LoVo (cell line): ENCODE measurements at places on chromosomes 7 and 10.

GRCh38 chr10:79392020-79392398, 44.7 kb downstream of the PPIF start:
- DNase-seq = no peak

- no peak for DNase-seq
Observed at GRCh38 chr10:125008689-125009638, 67.0 kb downstream of the ZRANB1 start.

DNA sequence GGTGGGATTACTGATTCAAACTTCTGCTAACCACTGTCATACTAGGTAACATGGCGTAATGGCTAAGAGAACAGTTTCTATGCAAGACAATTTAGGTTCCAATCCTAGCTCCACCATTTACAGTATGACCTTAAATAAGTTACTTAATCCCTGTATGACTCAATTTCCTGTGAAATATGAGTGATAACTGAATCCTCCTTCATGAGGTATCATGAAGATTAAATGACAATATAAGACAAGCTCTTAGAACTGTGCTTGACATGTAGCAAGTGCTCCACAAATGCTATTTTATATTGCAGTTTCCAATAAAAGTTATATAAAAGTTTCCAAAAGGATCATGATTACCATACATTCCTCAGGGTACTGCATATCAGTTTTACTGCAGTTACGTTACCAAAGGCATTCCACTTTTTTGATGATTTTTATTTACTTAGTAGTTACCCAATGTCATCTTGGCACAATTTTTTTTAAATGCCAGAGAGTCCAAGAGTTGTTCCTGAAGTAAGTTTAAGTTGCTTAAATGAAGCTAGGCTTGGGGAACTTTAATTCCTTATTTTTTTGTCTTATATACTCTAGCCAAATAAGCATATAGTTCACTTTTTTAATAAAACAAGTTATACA, 7.1 kb downstream of the DOCK4 start:
- no peak for DNase-seq

- peak; percentile 58 for DNase-seq
Observed at GRCh38 chr10:1050554-1050953, 1.6 kb upstream of the IDI1 start.

- DNase-seq = no peak
Observed at GRCh38 chr7:148588670-148589131, 1.9 kb upstream of the C7orf33 start.

DNA sequence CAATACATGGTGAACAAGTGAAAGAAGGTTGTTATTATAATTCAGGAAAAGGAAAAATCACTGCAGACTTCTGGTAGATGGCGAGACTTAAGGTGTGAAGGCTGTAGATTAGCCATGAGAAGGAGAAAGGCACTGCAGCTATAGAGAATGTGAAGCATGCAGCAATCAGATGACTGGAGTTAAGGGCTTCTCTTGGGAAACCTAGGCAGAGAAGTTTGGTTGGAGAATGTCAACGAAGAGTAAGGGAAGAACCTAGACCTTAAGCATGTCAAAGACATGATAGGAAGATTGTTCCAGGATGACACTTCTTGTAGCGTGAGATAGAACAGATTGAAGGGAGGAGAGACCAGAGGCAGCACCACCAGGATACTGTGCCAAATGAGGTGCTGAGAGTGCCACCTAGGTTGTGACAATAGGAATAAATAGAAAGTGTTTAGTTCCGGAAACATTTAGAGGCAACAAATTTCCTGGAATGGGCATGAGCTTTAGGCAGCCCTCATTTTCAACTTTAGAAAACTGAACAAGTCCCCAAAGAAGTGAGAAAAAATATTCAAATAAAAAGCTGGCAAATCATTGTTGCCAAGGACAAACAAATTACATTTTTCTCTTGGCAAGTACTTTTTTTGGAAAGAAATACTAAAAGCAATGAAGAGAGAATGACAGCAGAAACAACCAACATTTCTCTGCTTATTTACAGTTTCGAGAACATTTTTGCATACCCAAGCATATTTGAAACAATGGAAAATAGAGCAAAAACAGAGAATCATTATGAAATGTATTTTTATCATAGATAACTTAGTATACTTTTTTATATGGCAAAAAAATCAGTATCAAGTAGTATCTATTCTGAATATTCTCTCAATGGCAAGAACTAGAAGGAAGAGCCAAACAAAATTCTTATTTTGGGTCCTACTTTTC, 4.9 kb downstream of the LRRC17 start:
- DNase-seq = no peak

DNA sequence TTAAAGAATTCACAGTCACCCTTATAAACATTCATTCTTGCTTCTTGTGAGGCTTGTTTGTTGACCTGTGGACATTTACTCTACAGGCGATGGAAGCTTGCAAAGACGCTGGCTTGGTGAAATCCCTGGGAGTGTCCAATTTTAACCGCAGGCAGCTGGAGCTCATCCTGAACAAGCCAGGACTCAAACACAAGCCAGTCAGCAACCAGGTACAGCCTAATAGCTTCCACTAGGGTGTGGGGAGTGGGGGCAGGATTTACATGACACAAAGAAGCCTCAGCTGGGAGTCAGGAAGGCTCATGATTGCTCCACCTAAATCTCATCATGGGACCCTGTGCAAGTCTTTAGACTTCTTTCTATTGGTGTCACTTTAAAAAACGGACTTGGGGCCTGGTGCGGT, 29.0 kb downstream of the AKR1D1 start:
- DNase-seq = no peak

GRCh38 chr7:129370812-129371211, 63.4 kb upstream of the STRIP2 start:
- DNase-seq = peak; percentile 74

GRCh38 chr10:121754666-121755065, 156.4 kb upstream of the FGFR2 start:
- DNase-seq = no peak
